ENCODE measurements at places on chromosomes 12 and 14.

DNA sequence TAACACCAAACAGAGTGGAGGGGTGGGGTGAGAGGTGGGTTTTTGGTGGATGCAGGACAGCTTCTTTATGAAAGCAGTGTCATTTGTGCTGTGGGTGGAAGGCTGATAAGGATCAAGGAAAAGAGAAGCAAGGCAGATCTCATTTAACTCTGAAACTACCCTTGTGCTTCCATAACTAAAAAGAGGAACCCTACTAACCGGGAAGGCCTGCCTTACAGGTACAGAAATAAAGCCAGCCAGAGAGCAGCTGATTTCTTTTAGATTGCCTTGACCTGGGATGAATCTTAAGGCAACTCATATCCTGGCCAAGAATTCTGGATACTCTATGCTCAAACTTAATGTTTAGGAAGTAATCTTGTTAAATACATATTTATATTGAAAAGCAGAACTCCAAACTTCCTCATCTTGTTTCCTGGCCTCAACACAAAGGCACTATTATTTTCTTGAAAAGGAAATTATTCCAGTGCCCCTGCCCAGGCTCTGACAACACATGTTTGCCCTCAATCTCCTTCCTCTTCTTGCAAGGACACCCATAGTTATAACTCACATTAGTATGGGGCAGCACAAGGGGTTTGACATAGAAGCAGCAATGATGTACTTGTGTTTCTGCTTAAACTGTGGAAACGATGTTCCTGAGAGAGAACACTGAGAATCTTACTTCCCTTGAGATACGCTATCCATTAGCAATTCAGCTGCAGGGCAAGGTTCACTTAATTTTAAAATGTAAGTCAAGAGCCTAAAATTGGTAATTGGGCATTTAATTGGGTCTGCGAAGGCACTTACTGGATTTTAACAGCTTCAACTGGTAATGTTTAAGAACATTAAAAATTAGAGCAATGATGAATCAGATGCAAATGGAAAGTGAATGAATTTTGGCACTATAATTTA is 173.7 kb downstream of the STXBP6 start:
- no peak for DNase-seq

GRCh38 chr14:74488786-74489397 is 4.2 kb downstream of the NPC2 start:
- DNase-seq, result peak; percentile 78

DNA sequence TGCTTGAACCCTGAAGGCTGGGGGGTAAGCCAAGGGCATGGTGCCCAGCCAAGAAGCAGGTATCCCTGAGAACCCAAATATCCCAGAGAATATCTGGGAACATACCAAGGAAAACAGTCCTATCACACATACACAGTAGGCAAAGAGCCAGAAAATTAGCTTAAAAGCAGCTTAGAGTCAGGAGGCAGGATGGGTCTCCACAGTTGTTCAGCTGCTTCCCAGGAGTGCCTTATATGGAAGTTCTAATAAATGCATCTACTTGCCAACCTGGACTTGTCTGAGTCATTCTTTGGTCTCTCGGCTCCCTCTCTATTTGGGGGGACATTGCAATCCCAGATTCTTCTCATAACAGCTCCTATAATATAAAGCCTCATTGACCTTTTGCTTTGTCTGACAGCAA is 9.0 kb upstream of the GPR135 start:
- DNase-seq, result peak; percentile 82

GRCh38 chr12:80099259-80099658 is at the start of gene OTOGL:
Gene OTOGL, plus strand, starts transcription at chr12:80099537. Its CDS starts 109,895 bp downstream, at chr12:80209432.
- peak; percentile 35 for DNase-seq

DNA sequence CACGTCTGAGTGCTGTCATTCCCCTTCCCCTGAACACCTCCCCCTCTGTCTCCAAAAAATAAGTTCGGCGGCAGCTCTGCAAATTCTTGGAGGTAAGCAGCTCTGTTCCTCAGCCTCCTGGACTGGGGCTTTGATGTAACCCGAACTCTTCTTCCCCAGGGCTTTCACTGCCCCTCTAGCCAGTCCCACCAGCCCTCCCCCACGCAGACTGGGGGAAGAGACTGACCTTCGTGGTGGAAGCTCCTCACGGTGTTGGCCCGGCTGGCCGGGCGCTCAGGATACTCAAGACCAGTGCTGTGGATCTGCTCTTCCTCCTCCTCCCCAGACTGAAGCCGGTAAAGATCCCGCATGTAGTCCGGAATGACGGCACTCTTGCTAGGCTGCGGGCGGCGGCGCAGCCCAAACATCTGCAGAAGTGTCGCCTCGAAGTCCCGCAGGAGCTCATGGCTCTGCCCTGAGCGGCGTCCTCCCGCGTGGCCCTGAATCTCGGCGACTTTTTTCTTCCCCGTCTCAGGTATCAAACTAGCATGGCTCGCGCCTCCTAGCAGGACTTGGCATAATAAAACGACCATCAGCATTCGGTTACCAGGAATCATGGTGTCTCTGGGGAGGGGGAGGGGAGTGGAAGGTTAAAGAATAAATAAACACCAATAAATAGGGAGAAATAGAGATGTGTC is 4.9 kb downstream of the BMP4 start:
- DNase-seq, result no peak

DNA sequence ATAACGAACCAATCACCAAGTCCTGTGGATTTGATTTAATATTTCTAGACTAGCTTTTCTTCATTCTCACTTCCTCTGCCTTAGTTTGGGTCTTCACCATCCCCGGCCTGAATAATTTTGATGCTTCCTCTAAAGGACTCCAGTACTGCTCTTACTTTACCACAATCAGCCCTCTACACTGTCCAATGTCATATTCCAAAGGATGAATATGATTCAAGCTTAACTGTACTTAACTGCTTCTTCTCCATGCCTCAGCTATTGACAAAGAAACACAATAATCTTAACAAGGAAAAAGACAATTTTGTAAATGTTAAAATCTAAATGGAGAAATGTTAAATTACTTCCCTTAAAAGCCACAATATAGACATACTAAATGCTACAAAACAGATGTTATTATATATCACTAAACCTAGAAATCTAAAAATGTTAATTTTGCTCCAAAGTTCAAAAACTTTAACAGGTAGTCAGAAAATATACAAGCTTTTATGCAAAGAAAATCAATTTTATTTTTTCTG is 70.2 kb downstream of the STXBP6 start:
- DNase-seq, result no peak

Measured in fibroblast of skin of right biceps (primary cell).